Uterus (tissue), 4 donors: ENCODE measurements at places on chromosomes 2 and 18.
A peak's percentile ranks its signal among the peaks of the same experiment; 100 is the strongest.

GRCh38 chr2:133420788-133421187, 147.5 kb downstream of the NCKAP5 start:
- H3K27ac ChIP-seq, result no peak overlapping the region
- H3K4me1 ChIP-seq, result no peaks in the 10 kb centered on the region
- H3K27me3 ChIP-seq, result no peaks in the 10 kb centered on the region

DNA sequence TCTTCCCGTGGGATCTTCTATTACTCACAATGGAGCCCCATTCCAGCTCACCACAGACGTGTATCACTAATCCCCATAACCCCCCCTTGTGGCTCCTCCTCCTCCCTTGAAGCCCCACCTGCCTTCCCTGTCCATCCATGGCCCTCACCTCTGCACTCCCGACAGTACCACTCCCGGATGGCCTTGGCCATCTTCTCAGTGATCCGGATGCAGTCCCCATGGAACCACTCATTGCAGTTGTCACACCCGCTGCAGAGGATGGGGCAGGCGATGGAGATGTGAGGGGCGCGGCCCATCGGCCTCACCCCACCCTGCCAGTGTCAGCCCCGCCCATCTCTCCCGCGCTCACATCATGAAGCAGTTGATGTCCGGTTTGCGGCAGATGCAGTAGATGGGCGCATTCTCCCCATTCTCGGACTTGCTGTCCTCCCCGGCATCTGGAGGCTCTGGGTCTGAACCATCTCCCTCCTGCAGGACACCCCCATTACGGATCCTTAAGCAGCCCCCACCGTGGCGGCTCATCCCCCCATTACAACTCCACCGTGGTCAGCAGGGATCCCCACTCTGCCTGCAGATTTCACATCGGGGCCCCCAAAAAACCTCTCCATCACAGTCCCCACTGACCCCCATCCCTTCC, 983 bp downstream of the CXXC1 start:
- DNase-seq, result no peak
- peak overlapping the region; percentile 90 for H3K27ac ChIP-seq
- no peaks in the 10 kb centered on the region for H3K27me3 ChIP-seq
- H3K4me3 ChIP-seq, result peak overlapping the region; percentile 75

DNA sequence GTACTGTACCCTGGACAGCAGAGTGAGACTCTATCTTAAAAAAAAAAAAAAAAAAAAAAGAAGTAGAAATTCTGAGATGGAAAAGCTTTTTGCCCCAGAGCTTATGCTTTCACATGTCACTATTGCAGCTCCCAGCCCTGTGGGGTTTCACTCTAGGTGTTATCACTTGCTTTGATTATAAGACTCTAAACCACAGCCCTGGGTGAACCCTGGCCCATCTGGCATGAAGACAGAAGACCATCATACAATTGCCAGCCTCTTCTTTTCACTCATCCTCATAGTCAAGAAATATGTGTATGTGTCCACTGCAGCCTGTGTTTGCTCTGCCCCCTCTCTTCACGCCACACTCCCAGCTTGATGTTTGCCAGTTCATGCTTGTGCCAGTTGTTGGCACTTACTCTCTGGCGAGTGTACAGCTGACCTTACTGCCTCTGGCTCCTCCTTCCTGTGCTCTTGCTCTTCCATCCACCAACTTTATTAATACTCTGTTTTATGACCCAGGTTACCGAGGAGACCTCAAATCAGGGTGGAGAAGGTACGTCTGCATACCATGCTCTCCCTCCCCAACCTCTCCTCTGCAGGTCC, 136.7 kb upstream of the NCK2 start:
- no peak overlapping the region for H3K4me3 ChIP-seq
- H3K4me1 ChIP-seq, result no peaks in the 10 kb centered on the region
- H3K36me3 ChIP-seq, result no peaks in the 10 kb centered on the region

GRCh38 chr2:231613331-231613662, 20.6 kb downstream of the TEX44 start:
- DNase-seq, result no peak
- H3K4me3 ChIP-seq, result peak overlapping the region; percentile 43
- H3K4me1 ChIP-seq, result peaks cover 21% of the 10 kb centered on the region
- H3K27ac ChIP-seq, result peak overlapping the region; percentile 100

- H3K4me3 ChIP-seq, result no peak overlapping the region
- no peaks in the 10 kb centered on the region for H3K36me3 ChIP-seq
- H3K27me3 ChIP-seq, result no peaks in the 10 kb centered on the region
These were observed 127.7 kb downstream of the RNF152 start for GRCh38 chr18:61765097-61765496.
